Camera-type eye (tissue), 1 donor: ENCODE measurements at places on chromosomes 12 and 14. TPM values are rescaled to one million over a fixed set of nuclear protein-coding genes. Genes with fewer than 3 reads are reported as not detected.

The RNF212B gene
- total RNA-seq, result not detected

The KLHL33 gene
- 0.99 TPM for total RNA-seq

The DHRS2 gene
- 0.77 TPM for total RNA-seq

The SLC5A8 gene
- 1.9 TPM for total RNA-seq

The NELL2 gene
- total RNA-seq, result 195 TPM

The VEZT gene
- total RNA-seq, result 206 TPM

The KRT74 gene
- total RNA-seq, result not detected

The SERPINA9 gene
- total RNA-seq, result not detected

The NID2 gene
- total RNA-seq, result 111 TPM

The MAGOHB gene
- total RNA-seq, result 39.0 TPM

The RNASE4 gene
- total RNA-seq, result 27.0 TPM

The CARMIL3 gene
- total RNA-seq, result 7.8 TPM

The FAM90A1 gene
- total RNA-seq, result 0.16 TPM

The CLECL1 gene
- not detected for total RNA-seq

The DAO gene
- not detected for total RNA-seq

The ADAM21 gene
- not detected for total RNA-seq
